Right cardiac atrium (tissue), 5 donors: ENCODE measurements at places on chromosomes 13 and 19.

DNA sequence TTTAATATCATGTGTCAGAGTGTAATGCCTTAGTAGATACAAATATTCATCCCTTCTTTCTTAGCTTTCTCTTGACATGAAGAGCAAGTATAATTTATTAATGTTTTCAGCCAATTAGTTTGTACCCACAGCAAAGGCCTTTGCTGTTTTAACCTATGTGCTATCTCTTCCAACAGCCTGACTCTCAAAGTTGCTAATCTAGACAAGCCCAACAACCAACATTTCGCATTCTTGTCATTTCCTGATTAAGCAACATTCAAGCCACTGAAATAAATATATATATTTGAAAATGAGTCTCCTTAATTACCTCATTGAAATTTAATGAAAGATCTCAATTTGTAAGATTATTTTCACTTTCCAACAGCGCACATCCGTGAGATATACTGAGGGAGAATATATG, 18.5 kb downstream of the EPSTI1 start:
- DNase-seq: no peak

GRCh38 chr19:10927730-10928562, 493 bp downstream of the YIPF2 start:
- DNase-seq: no peak

GRCh38 chr13:112987682-112988024, 18.6 kb downstream of the MCF2L start:
- no peak for DNase-seq

DNA sequence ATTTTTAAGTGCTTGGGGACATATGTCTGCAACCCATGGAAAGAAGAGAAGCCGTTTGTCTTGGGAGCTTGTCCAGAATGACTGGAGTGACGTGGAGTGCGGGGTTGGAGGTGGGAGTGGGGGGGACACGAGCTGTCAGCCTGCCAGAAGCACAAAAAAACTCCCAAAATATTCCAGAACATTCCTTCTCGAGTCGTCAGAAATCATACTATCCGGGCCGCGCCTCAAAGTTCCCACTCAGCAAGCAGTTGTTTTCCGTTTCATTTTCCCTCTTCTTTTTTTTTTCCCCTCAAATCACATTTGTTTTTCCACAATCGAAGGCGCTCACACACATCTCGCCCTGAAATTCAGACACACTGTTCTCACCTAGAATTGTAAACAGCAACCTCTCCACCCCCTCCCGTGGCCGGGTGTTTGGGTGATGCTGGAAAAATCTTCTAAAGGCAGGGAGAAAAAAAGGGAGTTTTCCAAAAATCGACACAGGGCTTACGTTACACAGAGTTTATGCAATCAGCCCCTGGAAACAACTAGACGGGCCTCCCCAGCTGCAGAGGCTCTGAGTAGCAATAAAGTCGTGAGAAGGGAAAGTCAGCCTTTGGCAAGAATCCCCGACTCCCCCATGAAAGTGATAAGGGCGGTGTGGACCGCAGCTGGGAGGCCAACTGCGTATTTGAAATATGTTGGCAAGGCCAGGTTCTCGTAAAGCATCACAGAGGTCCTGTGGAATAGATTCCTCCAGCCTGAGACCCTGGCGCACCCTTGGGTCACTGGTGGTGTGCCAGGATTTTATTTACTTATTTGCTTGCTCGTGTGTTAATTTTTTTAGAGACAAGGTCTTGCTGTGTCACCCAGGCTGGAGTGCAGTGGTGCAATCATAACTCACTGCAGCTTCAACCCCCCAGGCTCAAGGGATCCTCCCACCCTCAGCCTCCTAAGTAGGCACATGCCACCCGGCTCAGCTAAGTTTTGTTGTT, 31.2 kb upstream of the KLF2 start:
- peak; percentile 86 for DNase-seq

GRCh38 chr19:47742634-47743033, 2.7 kb upstream of the NOP53 start:
- no peak for DNase-seq

DNA sequence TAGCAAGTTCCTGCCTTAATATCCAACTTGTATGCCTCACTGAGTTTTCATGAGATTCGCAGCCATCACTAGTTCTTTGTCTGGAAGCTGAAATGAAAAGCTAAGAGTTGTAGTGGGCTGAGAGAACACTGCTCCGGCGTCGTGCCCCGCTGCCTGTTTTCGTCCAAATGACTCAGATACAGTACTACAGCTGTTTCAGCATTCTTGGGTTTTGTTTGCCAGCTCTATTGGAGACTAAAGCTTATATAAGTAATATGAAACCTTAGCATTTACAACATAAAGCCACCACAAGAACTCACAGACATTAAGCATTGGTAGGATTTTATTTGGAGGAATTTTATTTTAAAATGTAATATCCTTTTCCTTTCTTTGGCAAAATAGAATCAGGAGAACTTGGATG, 299.7 kb downstream of the DLEU7 start:
- DNase-seq: peak; percentile 76
